Immature natural killer cell (primary cell): ENCODE measurements at places on chromosomes 12 and 14. TPM values are rescaled to one million over a fixed set of nuclear protein-coding genes. Genes with fewer than 3 reads are reported as not detected.

- DNase-seq: no peak
These were observed 16.7 kb downstream of the CNIH1 start for GRCh38 chr14:54424479-54424901.

DNA sequence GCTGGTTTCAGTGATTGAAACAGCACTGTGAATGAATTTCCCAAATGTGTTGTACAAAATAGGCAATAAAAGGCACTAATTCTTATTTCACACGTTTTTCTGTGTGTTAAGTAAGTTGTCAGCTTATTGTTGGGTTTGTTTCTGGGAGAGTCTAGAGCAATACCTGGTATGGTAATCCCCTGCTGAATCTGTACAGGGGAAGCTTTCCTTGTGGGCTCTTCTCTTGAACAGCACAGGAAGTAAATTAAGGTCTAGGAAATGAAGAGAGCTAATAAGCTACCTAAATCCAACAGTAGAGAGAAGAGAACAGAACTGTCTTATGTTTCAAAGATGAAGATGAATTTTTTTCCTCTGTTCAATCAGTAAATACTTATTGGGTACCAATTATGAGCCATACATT lies 406.7 kb downstream of the TMTC2 start:
- no peak for DNase-seq

DNA sequence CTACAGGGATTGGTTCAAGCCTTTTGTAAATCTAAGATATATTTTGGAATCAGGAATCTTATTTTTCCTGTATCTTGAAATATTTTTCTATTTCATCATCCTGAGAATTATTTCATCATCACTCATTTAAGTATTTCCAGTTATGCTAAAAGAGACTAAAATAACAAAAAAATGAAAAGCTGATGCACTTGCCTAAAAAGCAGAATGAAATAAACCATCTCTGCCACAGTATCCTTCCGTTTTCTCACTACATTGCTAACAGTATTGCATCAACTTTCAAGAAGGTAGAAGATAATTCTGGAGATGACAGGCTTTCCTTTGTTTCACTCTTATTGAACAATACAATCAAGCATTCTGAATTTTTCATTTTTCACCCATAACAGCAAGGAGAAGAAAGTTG lies 31.1 kb upstream of the EIF5 start:
- no peak for DNase-seq

GRCh38 chr12:10075451-10075850 lies 23.3 kb downstream of the CLEC1A start:
- DNase-seq: no peak

GRCh38 chr14:30874120-30874998 lies at the start of gene COCH:
Gene COCH (plus strand): TSS chr14:30874559. CDS start chr14:30874939, 380 bp downstream.
- DNase-seq: peak; percentile 21

APOF gene
- not detected for polyA plus RNA-seq

SALL2 gene
- polyA plus RNA-seq: 1.6 TPM

KLRC3 gene
- polyA plus RNA-seq: 27.6 TPM
